Renal cortical epithelial cell (primary cell): ENCODE measurements at places on chromosomes 7 and 10.

GRCh38 chr7:55903985-55904759 lies 16.9 kb downstream of the ZNF713 start:
- no peak for DNase-seq

- DNase-seq, result no peak
Observed at GRCh38 chr7:2063563-2064260, 169.0 kb downstream of the MAD1L1 start.

DNA sequence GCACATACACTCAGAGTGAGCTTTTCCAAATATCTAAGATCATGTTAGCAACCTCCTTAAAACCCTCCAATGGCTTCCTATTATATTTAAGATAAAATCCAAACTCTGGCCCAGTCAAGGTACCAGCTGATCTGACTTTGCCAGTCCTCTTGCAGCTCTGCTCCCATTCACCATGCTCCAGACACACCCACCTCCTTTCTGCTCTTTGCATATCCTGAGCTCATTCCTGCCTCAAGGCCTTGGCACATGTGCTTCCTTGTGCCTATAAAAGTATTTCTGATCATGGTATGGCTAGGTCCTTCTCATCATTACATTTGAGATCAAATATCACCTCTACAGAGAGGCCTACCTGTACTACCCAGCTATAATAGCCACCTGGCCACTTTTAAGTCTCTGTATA lies 27.5 kb downstream of the XPNPEP1 start:
- DNase-seq, result no peak

GRCh38 chr7:30931161-30931928 lies 19.7 kb downstream of the AQP1 start:
- DNase-seq, result peak; percentile 83

DNA sequence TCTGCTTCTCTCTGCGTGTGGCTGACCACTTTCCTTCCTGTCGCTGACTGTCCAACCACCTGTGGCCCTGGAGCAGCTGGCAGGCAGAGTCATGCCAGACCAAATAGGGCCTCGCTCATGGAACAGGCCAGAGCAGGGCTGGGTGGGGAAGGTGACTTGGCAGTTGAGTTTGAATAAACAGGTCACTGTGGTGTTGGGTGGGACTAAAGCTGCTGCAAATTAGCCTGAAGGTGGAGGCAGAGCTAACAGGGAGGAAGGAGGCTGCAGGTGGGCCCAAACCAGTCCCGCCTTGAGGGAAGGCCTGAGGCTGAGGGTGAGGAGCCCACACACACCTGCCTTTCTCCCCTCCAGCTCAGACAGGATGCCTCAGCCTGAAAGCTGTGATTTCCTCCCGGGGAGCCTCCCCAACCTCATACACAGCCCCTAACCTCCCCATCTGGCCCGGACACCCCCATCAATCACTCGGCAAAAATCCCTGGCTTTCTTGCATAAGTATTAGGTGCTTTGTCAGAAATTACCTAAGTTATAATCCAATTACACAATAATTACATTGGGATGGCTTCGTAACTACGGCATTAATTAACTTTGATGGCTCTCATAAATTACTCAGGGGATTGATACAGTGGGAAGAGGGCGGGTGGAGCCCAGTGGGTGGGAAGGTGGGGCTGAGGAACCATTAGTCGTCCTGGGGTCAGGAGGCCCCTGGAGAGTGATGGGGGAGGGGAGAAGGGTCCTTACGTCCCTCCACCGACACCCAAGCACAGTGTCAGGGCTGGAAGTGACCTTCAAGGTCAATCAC lies 97.7 kb upstream of the PCBD1 start:
- DNase-seq, result peak; percentile 78

DNA sequence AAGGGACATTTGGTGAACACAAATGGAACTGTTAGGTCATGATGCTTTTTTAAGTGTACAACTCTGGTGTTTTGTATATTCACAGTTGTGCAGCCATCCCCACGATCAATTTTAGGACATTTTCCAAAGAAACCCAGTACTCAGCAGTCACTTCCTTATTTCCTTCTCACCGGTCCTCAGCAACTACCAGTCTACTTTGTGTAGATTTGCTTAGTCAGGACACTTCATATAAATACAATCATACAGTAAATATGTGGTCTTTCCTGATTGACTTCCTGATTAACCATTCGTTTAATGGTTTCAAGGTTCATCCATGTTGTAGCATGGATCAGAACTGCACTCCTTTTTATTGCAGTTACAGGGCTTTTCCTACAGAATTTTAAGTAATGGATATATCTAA lies 14.4 kb downstream of the SGPL1 start:
- peak; percentile 50 for DNase-seq

DNA sequence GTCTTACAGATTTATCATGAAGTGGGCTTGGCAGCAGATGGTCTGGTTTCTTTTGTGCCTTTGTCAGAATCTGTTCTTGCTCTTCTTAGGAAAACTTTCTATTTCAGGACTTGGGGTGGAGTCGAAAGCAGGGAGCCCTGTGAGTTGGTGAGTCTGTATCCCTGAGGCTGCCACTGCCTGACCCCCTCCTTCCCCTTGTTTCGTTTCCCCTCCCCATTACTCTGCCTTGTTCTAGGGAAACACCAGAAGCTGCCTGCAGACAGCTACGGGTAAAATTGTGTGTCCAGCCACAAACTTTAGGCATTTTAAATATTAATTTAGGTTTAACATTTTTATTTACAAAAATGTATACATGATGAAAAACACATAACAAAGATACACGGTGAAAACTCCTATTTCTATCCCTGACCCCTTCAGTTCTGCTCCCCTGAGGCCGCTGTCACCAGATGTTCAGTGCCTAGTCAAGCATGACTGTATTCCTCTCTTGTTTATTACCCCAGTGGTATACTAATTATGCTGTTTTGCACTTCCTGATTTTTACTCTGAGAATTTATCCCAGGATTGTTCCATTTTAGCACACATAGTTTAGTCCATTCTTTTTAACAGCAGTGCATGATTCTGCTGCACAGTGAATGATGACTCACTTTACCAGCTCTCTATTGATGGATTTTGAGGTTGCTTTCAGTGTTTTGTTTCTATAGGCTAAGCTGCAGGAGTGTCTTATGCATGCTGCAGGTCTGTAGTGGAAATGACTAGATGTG lies 9.1 kb downstream of the TSPAN14 start:
- peak; percentile 76 for DNase-seq

DNA sequence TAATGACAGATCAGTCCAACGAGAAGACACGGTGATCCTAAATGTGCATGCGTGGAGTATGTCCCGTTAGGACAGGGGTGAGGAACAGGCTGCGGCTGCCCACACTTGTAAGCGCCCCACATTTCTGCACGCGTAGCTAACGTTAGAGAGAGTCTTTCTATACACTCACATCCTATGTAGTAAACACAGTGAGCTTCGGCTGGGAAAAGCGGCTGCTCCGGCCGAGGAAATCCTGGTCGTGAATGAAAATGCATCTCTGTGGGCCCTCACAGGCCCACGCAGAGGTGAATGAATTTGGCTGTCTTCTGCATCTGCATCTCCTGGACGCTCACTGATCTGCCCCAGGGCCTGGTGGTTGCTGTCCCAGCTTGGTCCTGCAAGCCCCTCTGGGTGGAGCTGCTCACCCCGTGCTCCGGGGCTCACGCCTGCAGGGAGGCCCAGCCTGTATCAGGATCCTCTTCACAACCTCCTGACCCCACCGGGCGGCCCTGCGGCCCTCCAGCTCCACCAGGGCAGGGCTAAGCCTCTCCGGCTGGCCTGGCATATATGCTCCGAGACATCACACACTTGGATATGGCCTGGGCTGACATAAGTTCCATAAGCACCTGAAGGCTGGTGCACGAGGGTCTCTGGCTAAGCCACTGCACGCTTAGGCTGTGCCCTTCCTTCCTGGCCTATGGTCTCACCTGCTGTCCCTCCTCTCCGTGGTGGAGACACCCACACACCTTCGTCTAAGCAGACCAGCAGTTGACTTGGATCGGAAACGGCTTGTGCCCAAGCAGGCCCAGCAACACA lies 117.9 kb upstream of the DIP2C start:
- no peak for DNase-seq

GRCh38 chr7:38294926-38295325 lies 21.5 kb upstream of the TARP start:
- no peak for DNase-seq

DNA sequence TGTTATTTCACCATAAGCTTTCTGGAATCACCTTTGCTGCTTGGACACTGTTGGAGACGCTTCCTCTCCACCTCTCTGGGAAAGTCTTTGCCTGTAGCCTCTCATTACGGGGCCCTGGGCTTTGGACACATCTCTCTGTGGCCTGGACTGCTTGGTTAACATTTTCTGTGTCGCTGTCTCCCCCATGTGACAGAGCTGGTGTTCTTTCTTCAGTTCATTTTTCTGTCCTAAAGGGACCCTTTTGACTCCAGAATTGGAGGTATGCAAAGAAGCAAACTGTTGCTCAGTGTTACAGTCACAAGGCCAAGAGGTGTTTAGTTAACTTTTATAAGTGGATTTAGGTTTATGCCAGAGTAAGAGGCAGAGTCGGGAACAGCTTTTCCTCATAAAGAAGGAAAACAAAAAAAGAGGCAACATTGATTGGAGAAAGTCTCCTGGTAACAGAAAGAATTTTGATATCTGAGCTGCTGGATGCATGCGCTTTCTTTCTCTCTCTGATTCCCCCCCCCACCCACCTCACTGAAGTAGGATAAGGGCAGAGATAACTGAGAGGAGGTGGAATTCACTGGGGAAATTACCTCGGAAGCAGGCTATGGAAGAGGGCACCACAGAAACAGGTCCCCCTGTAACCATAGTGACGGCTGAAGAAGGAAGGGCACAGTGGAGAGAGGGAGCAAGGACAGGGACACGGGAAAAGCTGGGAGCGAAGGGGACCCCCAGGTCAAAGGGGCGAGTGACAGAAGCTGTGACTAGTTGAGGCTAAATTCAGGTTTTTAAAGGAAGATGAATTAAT lies 57.8 kb downstream of the LGI1 start:
- peak; percentile 1 for DNase-seq

DNA sequence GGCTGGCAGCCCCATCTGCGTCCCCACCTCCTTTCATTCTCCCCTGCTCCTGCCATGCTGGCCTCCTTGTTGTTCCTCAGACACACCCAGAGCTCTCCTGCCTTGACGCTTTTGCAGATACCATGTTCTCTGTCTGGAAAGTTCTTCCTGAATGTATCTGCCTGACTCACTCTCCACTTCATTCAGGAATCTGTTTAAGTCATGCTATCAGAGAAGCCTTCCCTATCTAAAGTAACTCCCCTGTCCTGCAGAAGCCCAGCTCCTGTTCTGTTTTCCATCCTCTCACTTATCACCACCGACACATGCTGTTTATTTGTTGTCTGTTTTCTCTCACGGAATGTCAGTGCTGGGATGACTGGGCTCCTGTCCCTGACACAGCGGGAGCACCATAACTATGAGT lies 82.0 kb downstream of the AFAP1L2 start:
- no peak for DNase-seq

GRCh38 chr10:132654121-132654571 lies 116.6 kb downstream of the INPP5A start:
- DNase-seq, result no peak

DNA sequence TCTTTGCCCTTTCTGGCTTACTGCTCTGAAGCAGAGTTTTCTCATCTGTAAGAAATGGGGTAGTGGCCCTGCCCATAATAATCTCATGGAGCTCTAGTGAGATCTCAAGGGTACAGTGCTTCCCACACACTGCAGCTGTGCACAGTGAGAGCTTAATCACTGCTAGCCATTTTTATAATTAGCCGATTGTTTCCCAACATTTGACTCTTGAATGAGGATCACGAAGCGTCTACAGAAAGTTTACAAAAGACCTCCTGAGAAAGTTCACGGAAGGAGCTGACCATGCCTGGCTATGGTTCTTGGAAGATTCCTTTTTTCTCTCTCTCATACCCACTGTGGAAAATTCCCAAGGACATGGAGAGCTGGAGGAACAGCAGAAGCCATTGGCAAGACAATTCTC lies 70.4 kb downstream of the FAM171A1 start:
- no peak for DNase-seq

GRCh38 chr7:156827587-156828203 lies 65.3 kb downstream of the LMBR1 start:
- DNase-seq, result peak; percentile 46

DNA sequence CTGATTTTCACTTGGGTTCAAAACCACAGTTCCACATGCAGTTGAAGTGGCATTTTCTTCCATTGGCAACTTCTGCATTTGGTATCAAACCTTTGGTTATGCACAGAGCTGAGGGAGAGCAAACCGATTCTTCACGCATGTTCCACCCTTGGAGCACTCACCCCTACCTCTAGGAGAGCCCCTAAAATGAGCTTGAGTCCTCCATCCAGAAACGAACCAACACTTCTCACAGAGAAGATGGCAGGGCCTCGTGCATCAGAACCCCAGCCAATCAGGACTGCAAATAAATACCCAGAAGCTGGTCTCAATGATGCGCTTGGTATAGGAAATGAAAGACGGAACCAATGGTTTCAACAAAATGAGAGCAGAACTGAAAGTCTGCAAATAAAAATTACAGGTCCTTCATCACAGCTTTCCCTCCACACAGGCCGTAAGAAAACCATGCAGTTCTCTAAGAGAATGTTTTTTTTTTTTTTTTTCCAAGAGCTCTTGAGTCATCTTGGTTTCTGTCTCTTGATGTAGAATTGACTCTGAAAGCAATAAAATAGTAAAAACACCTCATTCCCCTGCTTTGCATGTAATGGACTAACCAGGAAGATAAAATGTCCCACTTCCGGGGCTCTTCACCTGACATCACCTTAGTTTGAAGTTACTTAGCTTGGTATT lies 23.9 kb downstream of the KLF6 start:
- peak; percentile 88 for DNase-seq

DNA sequence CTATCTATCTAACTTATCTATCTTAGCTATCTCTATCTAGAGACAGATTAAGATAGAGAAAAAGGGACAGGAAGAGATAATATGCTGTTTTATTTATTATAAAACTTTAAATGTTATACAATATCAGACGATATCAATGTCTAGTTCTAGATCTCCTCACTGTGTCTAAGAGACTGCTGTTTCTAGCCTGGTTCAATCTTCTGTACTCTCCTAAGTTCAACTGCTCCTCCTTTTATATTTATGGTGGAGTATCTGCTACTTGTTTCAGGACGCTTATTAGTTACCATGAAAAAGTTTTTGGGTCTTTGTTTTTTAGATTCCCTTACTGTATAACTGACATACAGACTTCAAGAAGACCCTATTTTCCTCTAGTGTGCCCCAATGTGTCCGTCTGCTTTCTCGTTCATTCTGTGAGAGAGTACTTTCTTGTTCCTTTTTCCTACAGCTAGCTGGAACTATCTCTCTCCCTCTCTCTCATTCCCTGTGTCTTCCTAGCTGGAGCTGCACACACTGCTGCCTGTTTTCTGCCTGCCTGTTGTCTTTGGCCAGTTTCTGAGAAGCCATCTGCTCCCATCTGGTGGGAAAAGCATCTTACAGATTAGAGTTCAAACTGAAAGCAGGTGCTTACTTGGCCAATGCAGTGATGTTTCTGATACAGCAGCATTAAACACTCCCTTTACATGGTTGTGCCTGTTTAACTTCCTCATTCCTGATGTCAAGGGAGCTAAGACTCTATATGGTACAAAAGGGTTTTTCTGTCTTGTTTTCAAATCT lies 49.4 kb upstream of the ARL4A start:
- no peak for DNase-seq

- DNase-seq, result no peak
Observed at GRCh38 chr7:155167706-155168365, 97.7 kb downstream of the HTR5A start.

GRCh38 chr7:148340438-148341280 lies 249.9 kb upstream of the C7orf33 start:
- DNase-seq, result no peak

GRCh38 chr10:59957975-59958374 lies 51.6 kb upstream of the CCDC6 start:
- DNase-seq, result no peak

GRCh38 chr10:35452847-35453246 lies 116.5 kb downstream of the CCNY start:
- DNase-seq, result no peak

- DNase-seq, result no peak
Observed at GRCh38 chr7:113800826-113801225, 118.0 kb downstream of the PPP1R3A start.
